ENCODE measurements at places on chromosomes 4 and X.
A peak's percentile ranks its signal among the peaks of the same experiment; 100 is the strongest.

DNA sequence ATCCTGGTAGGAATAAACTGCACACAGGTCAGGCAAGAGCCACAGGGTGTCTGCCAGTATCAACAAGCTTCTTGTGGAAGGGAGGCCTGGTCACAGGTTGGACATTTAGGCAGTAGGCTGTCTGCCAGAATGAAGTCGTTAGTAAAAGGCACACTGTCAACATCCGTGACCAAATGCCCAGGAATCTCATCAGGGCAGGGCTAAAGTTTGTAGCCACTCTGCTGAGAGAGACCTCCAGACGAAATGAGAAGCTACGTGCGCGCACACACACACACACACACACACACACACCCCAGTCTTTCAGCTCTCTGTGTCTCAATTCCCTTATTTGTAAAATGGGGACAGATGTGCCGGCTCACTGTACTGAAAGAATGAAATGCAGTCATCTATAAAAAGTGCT lies 408.7 kb upstream of the ZFP42 start:
- DNase-seq: no peak

GRCh38 chrX:153885208-153885787 lies 675 bp downstream of the L1CAM start:
- DNase-seq: no peak

- peak; percentile 54 for DNase-seq
Observed at GRCh38 chr4:39976945-39977488, 694 bp downstream of the PDS5A start.

GRCh38 chr4:78532046-78532445 lies 19.5 kb upstream of the ANXA3 start:
- DNase-seq: no peak

GRCh38 chrX:25007059-25008053 lies 8.4 kb downstream of the ARX start:
- no peak for DNase-seq

GRCh38 chr4:186445040-186445439 lies 110.3 kb downstream of the MTNR1A start:
- DNase-seq: no peak

GRCh38 chrX:41824551-41824950 lies 98.8 kb downstream of the CASK start:
- no peak for DNase-seq

DNA sequence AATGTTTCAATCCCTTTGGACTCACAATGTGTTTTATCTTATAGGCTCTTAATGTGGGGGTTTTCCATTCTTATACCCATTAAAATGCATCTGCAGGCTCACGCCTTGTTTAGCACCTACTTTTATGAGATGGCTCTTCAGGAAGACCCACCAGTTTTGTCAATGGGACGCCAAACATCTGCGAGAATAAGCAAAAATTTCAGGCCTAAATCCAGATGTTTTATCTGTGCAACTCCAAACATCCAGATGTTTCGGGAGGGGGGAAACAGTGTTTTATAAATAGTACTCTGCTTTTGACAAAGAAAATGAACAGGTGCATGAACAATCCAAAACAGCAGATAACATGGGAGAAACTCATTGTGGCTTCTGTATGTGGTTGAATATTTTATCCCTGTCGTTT lies 342.8 kb downstream of the DHX15 start:
- DNase-seq: no peak

GRCh38 chr4:164617426-164617825 lies 136.5 kb upstream of the SMIM31 start:
- no peak for DNase-seq

GRCh38 chrX:39759526-39760224 lies 338.1 kb downstream of the BCOR start:
- DNase-seq: no peak

DNA sequence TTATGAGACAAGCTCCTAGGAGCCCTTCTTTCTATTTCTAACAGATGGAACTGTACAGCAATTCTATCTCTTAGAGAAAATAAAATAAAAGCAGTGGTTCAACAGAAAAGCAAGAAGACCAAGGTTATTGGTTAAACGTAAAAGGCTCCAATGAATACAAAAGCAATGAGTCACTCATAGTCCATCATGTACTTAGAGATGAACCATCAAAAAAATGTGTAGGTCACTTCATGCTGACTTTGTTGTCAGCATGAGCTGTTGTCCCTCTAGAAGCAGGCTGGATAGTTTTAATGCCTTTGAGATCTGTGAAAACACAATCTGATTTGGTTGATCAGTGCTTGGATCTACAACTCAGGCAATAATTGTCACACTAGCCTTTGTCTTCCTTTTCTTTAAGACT lies 378.6 kb upstream of the ANXA10 start:
- no peak for DNase-seq

DNA sequence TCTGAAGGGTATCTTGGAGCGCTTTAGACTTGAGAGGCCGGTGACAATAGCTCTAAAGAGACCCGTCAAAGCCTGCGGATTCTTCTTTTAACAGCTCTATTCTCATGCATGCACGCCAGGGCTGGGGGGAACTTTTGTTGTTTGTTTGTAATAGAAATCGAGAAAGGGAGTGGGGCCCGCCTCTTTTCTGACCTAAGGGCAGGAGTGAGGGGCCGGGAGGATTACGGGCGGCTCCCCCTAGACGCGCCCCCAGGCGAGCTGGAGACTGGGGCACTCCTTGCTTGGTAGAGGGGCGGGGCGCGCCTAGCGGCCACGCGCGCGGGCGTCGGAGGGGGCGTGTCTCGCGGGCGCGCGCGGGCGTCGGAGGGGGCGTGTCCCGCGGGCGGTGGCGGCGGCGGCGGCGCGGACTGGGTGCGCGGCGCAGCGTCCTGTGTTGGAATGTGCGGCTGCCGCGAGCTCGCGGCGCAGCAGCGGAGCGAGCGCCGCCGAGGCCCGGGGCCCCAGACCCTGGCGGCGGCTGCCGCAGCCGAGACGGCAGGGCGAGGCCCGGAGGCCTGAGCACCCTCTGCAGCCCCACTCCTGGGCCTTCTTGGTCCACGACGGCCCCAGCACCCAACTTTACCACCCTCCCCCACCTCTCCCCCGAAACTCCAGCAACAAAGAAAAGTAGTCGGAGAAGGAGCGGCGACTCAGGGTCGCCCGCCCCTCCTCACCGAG lies at the start of gene REST:
TSS of gene REST (plus strand) at position 412 of the 717 bp plus-strand sequence. CDS start 2,739 bp downstream, outside the sequence.
- DNase-seq: peak; percentile 74

DNA sequence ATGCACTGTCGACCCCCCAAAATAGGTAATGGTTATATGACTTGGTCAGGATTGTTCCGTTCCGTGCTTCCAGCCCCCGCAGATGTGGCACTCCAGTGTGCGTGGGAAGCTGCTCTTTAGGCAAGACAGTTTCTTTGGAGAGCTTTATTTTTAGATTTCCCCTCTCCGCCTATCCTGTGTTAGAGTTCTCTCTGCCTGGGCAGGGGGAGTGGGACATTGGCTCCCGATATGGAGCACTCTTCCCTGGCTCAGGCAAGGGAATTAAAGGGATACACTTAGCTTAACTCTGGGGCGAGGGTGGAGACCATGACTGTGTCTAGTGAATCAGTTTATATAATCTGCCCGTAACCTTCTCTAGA lies 36.0 kb downstream of the DLG3 start:
- no peak for DNase-seq

- DNase-seq: no peak
Observed at GRCh38 chr4:160580581-160580980, 1477.7 kb downstream of the RAPGEF2 start.

GRCh38 chr4:79253924-79254323 lies 71.9 kb downstream of the NAA11 start:
- DNase-seq: no peak

GRCh38 chr4:102061133-102061532 lies 270.6 kb downstream of the BANK1 start:
- no peak for DNase-seq

DNA sequence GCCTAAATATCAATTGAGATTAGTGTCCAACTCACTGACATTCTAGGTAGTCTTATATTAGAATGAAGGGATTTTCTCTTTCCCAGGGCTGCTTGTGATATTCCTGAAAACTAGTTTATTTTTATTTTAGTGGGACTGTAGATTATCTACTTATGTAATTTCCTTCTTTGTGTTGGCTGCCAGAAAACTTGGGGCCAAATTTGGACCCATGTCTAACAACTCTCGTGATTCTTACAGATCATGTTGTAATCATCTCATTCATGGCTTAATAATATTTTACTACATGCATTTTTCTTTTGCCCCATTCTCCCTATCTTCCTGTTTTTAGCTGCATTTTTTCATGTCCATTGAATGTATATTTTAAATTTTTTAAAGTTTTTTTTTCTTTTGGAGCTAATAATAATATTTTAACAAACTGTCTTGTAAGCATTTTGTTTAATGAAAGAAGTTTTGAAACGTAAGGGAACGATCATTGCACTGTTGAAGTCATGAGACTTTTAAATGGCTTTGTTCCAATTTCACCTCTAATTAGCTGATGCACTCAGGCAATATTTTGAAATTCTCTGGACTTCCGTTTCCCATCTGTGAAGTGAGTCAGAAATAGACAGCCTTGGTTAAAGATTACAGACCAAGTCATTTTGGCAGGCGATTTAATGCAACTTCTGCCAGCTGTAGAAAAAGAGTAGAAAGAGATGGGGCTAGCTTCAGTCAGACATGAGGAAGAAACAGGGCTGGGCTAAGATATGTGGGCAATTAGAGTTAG lies 14.3 kb upstream of the TDO2 start:
- no peak for DNase-seq

- DNase-seq: no peak
Observed at GRCh38 chr4:10715696-10716095, 31.1 kb upstream of the CLNK start.

GRCh38 chr4:139700568-139700967 lies 34.9 kb downstream of the MGST2 start:
- no peak for DNase-seq

GRCh38 chr4:7512428-7512827 lies 77.7 kb upstream of the PSAPL1 start:
- DNase-seq: no peak

DNA sequence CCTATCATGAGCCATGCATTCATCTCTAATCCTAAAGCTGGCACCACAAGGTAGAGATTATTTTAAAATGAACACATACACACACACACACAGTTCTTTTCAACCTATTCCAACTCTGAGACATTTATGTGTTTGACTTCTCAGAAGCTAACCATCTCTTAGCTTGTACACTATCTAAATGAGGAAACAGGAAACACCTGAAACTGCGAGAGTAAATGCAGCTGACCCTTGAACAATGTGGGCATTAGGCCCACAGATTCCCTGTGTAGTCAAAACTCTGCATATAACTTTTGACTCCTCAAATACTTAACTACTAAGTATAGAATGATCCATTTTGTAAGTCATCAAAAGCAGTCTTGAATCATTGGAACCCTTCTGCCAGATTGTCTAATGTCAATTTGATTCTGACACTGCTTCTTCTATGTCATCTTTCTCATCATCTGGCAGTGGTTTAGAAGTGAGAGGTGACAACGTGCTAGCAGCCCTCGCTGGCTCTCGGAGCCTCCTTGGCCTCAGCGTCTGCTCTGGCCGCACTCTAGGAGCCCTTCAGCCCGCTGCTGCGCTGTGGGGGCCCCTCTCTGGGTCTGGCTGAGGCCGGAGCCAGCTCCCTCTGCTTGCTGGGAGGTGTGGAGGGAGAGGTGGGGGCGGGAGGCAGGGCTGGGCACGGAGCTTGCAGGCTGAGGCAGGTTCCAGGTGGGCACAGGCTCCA lies 21.4 kb upstream of the IL15 start:
- no peak for DNase-seq

GRCh38 chr4:124167602-124168001 lies 544.9 kb downstream of the ANKRD50 start:
- DNase-seq: no peak

DNA sequence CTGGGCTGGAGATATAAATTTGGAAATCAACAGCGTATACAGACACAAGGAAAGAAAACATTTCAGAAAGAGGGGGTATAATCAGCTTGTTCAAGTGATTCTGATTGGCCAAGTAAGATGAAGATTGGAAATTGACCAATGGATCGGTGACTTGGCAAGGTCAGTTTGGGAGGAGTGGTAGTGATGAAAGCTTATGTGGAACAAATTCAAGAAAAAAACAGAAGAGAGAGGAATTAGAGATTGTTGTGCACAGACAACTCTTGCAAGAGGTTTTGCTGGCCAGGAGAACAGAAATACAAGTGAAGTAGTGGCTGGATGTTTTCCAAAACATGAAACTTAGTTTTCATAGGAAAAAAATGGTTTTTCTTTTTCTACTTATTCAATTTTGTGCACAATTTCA lies 16.3 kb downstream of the CD38 start:
- no peak for DNase-seq

GRCh38 chr4:133968174-133968573 lies 233.4 kb downstream of the PABPC4L start:
- DNase-seq: no peak

DNA sequence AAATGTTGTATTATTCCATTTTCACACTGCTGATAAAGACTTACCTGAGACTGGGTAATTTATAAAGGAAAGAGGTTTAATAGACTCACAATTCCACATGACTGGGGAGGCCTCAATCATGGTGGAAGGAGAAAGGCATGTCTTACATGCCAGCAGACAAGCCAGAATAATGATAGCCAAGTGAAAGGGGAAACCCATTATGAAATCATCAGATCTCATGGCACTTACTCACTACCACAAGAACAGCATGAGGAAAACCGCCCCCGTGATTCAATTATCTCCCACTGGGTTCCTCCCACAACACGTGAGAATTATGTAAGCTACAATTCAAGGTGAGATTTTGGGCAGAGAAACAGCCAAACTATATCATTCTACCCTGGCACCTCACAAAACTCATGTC lies 2535.1 kb downstream of the ARAP2 start:
- no peak for DNase-seq

GRCh38 chr4:80407246-80407645 lies 71.7 kb downstream of the CFAP299 start:
- DNase-seq: no peak

- no peak for DNase-seq
Observed at GRCh38 chr4:131526686-131527085, 1622.4 kb upstream of the PCDH10 start.

DNA sequence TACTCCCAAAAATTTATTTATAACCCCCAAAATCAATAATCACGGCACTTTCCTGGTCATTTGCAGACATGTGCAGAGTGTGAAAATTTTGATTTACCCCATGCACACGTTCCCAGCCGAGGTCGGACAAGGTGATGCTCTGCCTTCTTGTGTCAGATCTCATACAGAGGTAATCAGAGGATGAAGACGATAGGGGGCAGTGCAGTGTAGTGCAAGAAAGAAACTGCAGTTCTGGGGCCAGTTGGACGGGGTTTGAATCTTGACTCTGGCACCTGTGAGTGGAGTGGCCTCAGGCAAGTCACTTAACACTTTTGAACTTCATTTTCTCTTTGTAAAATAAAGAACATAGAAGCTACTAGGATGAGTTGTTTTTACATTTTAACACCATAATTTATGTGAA lies 88.4 kb downstream of the FRMPD3 start:
- DNase-seq: peak; percentile 6

All from stimulated activated CD4-positive, alpha-beta T cell treated with anti-CD3 and anti-CD28 coated beads, Interleukin-2, amount 100 ng/mL, for 4 hours (primary cell).